ENCODE measurements at places on chromosomes 6 and 20. TPM values are rescaled to one million over a fixed set of nuclear protein-coding genes. Genes with fewer than 3 reads are reported as not detected.

Gene ZSCAN16
- total RNA-seq, result 2.2 TPM

Gene KLC4
- 15.2 TPM for total RNA-seq

Gene MUC22
- not detected for total RNA-seq

Gene TULP1
- not detected for total RNA-seq

Gene KIAA0408
- 1.1 TPM for total RNA-seq

Measured in placental pericyte (primary cell).